ENCODE measurements at places on chromosomes 7 and 10.

GRCh38 chr10:34815185-34816084 is at the start of gene PARD3:
PARD3 (minus strand) TSS chr10:34815296; CDS start chr10:34814995, 301 bp downstream.
- peak; percentile 88 for DNase-seq

GRCh38 chr7:17195576-17195975 is 102.9 kb upstream of the AHR start:
- no peak for DNase-seq

DNA sequence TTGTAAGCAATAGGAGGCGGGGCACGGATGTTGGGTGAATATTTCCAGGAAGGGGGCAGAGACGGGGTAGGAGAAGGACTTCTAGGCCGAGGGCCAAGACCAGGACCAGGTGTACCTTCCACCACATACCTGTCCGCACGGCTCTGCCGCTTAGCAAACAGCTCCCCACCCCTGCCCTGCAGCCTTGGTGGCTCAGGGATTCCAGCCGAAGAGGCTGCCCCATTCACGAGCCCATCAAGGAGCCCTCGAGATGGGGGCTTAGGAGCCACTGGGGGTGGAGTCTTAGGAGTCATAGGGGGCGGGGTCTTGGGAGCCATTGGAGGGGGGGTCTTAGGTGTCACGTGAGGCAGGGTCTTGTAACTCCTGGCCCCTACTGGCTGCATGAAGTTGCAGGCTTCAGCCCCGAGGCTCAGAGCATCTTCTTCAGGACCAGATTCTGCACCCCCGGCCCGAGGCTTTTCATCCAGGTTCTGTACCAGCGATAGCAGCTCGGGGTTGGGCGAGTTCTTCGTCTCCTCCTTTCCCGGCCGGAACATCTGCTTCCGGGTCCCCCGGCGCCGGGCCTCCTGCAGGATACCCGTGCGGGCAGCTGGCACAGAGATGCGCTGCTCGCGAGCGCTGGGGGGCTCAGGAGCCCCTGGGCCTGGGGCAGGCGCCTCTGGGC is 6.1 kb upstream of the MYOZ1 start:
- DNase-seq, result peak; percentile 84

DNA sequence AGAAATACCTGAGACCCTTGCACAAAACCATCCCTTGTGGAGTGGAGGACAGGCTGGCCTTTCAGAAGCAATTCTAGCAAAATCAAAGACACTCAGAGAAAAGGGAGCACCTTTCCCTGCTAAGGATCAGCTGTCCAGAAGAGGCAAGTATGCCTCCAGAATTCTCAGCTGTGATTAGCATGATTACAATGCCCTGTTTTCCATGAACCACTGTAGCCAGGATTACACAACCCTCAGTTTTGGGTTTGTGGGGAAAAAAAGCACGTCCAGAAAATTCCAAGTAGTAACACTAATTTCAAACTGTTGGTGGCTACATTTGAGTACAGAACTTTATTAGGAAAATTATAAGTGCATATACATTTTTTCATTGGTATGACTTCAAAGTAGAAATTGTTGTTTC is 15.0 kb downstream of the CXCL12 start:
- DNase-seq, result no peak

DNA sequence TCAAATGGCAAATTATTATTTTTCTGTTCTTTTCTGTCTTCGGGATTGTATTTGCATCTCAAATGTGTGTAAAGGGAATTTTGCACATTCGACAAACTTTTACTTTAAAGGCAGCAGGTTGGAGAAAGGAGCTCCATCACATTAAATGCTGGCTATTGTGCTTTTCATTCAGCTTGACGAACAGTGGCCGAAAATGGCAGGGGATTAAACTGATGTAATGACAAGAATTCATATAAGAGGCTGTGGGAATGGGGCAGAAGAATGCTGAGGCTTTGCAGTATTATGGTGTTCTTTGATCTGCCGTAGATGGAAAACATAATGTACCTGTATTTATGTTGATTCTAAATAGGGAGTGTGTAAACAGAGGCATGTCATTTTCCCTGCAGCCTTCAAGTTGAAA is 376.0 kb downstream of the LRMDA start:
- DNase-seq, result no peak

DNA sequence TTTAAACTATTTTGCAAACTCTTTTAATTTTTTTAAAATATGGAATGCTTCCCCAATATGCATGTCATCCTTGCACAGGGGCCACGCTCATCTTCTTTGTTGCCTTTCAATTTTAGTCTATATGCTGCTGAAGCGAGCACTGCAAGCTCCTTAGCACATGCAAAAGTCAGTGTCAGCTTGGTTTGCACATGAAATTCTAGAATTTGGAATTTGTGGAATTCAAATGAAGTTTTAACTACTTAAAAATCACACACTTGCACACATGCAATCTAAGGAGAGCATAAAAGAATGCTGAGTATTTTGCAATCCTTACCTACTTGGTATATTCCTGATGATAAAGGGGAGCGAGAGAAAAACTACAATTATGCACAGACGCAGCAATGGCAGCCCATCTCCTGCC is 78.3 kb upstream of the ATP6V0A4 start:
- DNase-seq, result no peak

Measured in muscle of leg (tissue), 16 donors.